Activated naive CD8-positive, alpha-beta T cell treated with anti-CD3 and anti-CD28 coated beads for 36 hours (primary cell): ENCODE measurements at places on chromosomes 1 and 21.
A peak's percentile ranks its signal among the peaks of the same experiment; 100 is the strongest.

- H3K27ac ChIP-seq, result no peak overlapping the region
- H3K27me3 ChIP-seq, result peaks cover 55% of the 10 kb centered on the region
- H3K36me3 ChIP-seq, result no peaks in the 10 kb centered on the region
- H3K4me1 ChIP-seq, result peaks cover 6% of the 10 kb centered on the region
- peak; percentile 51 for DNase-seq
Observed at GRCh38 chr1:6454856-6455751, 10.9 kb downstream of the TNFRSF25 start.

DNA sequence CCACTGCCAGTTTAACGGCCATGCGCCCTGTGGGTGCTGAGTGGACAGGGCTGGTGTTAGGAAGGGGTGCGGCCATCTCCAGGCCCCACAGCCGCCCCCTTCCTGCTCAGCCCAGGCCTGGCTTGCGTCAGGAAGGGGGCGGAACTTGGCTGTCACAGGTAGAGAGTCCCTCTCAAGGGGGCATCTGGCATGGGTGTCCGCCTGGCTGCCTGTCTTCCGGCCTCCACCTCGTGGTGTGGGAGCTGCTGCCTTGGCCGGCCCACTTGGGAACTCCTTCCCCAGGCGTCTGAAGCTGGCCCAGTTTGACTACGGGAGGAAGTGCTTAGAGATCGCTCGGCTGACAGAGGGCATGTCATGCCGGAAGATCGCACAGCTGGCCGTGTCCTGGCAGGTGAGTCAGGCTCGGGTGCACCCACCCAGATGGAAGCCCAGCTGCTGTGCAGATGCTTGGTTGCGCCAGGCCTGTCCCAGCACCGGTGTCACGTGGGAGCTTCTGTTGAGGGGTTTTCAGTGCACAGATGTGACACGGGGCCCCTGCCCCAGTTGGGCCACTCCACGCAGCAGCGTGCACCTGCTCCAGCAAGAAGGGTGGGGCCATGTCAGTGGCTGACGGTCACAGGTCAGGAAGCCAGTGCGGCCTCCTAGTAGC, 9.1 kb upstream of the ATAD3B start:
- H3K4me3 ChIP-seq, result peak overlapping the region; percentile 58
- no peaks in the 10 kb centered on the region for H3K36me3 ChIP-seq
- H3K27ac ChIP-seq, result peak overlapping the region; percentile 63
- H3K27me3 ChIP-seq, result peaks cover 13% of the 10 kb centered on the region
- no peaks in the 10 kb centered on the region for H3K4me1 ChIP-seq

DNA sequence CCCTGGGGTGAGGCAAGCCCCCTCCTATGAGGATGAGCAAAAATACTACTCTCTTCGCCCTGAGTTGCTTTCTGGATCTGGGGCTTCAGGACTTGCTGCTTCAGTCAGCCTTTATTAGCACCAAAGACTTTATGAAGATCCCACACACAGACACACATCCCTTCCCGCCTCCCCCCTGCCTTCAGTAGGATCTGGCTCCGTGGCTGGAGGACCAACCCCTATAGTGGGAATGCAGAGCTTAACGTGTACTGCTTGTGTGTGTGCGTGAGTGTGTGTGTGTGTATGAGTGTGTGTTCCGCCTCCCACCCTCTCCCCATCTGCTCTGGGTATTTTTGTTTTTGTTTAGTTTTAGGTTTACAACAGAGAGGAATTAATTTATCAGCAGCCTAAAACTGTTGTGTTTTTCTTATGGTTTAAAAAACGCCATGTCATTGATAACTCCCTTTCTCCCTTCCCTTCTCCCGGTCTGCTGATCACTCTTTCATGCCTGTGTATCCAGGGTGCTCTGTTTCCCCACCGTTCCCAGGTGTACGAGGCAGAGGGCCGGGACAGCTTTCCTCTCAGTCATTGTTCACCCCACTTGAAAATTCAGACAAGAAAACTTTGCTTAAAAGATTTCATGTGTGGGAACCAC, 27.5 kb upstream of the ZFP69B start:
- peaks cover 15% of the 10 kb centered on the region for H3K4me1 ChIP-seq
- H3K27me3 ChIP-seq, result no peaks in the 10 kb centered on the region
- peaks cover 80% of the 10 kb centered on the region for H3K36me3 ChIP-seq
- H3K27ac ChIP-seq, result no peak overlapping the region

- H3K4me3 ChIP-seq, result no peak overlapping the region
- no peak for DNase-seq
- H3K4me1 ChIP-seq, result no peaks in the 10 kb centered on the region
- H3K36me3 ChIP-seq, result no peaks in the 10 kb centered on the region
Observed at GRCh38 chr1:22613951-22614350, 22.5 kb upstream of the C1QA start.
